Vein endothelial cell (primary cell): ENCODE measurements at places on chromosomes 5 and 9. TPM values are rescaled to one million over a fixed set of nuclear protein-coding genes. Genes with fewer than 3 reads are reported as not detected.

The ARHGEF37 gene
- 11.0 and 16.7 TPM in 2 replicates for total RNA-seq

The IL4 gene
- total RNA-seq, result not detected in 2 replicates

The CMBL gene
- 4.6 and 6.2 TPM in 2 replicates for total RNA-seq

The SHOC1 gene
- total RNA-seq, result not detected in 2 replicates

The FAM219A gene
- 20.6 and 26.9 TPM in 2 replicates for total RNA-seq

The SAPCD2 gene
- total RNA-seq, result 11.1 and 14.7 TPM in 2 replicates

The FBN2 gene
- 2.4 and 5.9 TPM in 2 replicates for total RNA-seq

The LRRC14B gene
- total RNA-seq, result not detected in 2 replicates

The PPWD1 gene
- 29.1 and 32.3 TPM in 2 replicates for total RNA-seq

The TAF1L gene
- total RNA-seq, result under 0.01 TPM in 1 of 2 replicates, not detected in the other

The GARIN3 gene
- not detected in 2 replicates for total RNA-seq

The EDIL3 gene
- 2.9 and 3.5 TPM in 2 replicates for total RNA-seq

The NUTM2G gene
- total RNA-seq, result not detected in 2 replicates

The STC2 gene
- 18.1 and 37.9 TPM in 2 replicates for total RNA-seq

The PNPLA7 gene
- total RNA-seq, result 0.65 and 1.1 TPM in 2 replicates

The HRH2 gene
- under 0.01 TPM in 1 of 2 replicates, not detected in the other for total RNA-seq

The IL7R gene
- total RNA-seq, result 3.6 and 4.3 TPM in 2 replicates

The PCDHGA2 gene
- total RNA-seq, result 1.6 and 2.9 TPM in 2 replicates

The EIF4E1B gene
- total RNA-seq, result not detected in 2 replicates

The DDX4 gene
- not detected in 2 replicates for total RNA-seq

The TAS2R1 gene
- not detected in 2 replicates for total RNA-seq

The PTGR1 gene
- 30.1 and 44.9 TPM in 2 replicates for total RNA-seq

The FAM81B gene
- total RNA-seq, result under 0.01 TPM in 1 of 2 replicates, not detected in the other

The GFPT2 gene
- 0.86 and 0.98 TPM in 2 replicates for total RNA-seq

The FUT7 gene
- total RNA-seq, result not detected in 2 replicates

The PLAA gene
- total RNA-seq, result 42.8 and 43.1 TPM in 2 replicates

The PCDHB16 gene
- total RNA-seq, result 0.65 and 0.86 TPM in 2 replicates

The GGTA1 gene
- 0.65 and 0.86 TPM in 2 replicates for total RNA-seq
